Bronchial epithelial cell (primary cell): ENCODE measurements at places on chromosomes 7 and 10. TPM values are rescaled to one million over a fixed set of nuclear protein-coding genes. Genes with fewer than 3 reads are reported as not detected.

SLC16A9 gene
- 2.9 and 7.8 TPM in 2 replicates for total RNA-seq

SOSTDC1 gene
- not detected in 2 replicates for total RNA-seq

NPC1L1 gene
- under 0.01 TPM in 2 replicates for total RNA-seq

A1CF gene
- total RNA-seq, result not detected in 2 replicates

CCDC126 gene
- total RNA-seq, result 11.1 and 12.7 TPM in 2 replicates

MUC3A gene
- under 0.01 TPM in 1 of 2 replicates, not detected in the other for total RNA-seq

DNA sequence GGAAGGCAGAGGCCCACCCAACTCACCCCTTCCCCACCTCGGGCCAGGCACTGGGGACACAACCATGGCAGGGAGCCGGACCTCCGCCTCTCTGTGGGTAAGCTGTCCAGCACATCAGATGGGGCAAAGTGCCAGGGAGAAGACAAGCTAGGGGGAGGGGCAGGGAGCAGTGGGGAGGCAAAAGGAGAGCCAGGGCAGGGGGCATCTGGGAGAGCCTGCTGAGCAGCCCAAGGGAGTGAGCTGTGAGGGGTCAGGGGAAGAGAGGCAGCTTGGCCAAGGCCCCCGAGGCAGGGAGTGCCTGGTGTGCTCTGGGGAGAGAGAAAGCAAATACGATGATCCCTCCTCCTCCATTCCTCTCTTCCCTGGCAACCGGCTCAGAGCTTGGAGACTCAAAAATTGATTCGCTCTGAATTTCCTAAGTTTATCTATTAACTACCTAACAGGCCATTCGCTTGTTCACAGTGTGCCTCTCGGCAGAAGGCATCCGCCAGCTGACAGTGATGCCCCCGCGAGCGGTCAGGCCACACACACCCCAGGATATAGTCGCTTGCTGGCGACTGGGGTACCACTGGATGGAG, 4.5 kb downstream of the CAMK2B start:
- DNase-seq, result no peak

- no peak for DNase-seq
These were observed 46.9 kb downstream of the ZNRF2 start for GRCh38 chr7:30331338-30331737.

DNA sequence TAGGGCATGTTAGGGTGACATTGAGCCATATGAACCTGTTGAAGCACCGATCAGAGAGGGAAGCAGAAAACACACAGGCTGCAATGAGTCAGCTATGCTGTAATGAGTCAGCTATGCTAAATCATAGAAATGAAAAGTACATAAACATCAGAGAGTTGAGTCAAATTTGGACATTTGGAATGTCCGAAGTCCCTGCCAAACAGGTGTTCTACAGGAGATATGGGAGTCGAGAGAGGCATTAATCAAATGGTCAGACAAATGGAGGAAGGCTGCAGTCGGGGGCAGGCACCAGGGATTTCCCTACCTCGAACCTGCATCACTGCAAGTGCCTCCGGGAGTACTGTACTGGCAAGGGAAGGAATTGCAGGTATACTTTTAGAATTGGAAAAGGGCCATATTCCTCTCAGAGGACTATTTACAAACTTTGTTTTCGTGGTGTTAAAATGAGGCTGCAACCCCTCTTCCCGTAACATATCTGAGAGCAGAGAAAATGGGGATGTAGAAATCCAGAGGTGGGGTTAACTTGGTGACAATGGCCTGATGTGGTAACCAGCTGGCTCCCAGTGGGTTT, 8.8 kb upstream of the ZC3HAV1 start:
- DNase-seq, result peak; percentile 95

DNA sequence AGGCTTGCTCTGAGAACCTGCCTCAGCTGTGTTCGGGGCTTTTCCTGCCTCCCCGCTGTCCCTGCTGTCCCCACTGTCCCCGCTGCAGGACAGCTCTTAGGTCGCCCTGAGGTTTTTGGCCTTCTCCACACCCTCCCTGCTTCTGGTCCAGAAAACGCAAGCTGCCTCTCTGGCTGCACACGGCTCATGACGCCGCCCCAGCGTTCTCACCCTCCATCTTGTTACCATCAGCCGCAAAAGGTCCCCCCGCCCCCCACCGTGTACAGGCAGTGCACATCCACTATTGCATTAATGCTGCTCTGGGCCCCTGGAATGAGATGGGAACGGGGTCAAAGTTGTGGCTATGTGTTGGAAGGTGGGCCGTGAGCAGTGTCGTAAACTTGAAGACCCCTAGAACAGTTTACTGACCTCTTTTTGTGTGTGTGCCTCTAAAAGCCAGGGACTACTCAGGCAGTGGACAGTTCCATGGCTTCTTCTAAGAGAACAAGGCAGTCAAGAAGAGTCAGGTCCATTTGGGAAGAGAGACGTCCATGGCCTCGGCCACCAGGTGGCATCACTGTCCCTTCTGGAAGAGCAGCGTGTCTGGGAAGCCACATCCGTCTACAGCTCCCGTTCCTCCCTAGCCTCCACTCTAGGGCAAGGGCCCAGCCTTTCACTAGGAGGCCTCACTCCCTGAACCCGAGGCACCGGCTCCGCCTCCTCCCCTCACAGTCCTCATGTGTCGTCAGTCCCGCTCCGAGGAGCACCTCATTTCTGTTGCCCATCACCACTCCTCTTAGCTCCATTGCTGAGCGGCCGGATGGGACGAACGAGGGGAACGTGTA, 38.5 kb upstream of the MKRN1 start:
- DNase-seq, result peak; percentile 79

DNA sequence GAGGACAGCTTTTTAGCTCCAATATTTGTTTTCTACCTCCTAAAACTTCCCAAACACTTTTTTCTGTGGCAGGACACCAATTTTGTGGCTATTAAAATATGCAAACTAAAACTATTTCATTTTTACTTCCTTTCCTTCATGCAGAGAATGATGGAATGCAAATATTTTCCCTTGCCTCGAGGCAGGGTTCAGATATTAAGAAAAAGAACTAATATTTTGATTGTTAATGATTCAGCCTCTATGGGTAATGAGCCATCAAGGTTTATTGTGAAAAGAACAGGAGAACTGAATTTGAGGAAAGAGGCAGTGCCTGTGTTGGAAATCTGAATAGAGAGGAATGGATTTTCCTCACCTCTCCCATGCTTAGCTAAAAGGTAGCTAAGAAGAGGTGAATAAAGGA, 43.1 kb upstream of the CASD1 start:
- DNase-seq, result no peak

DNA sequence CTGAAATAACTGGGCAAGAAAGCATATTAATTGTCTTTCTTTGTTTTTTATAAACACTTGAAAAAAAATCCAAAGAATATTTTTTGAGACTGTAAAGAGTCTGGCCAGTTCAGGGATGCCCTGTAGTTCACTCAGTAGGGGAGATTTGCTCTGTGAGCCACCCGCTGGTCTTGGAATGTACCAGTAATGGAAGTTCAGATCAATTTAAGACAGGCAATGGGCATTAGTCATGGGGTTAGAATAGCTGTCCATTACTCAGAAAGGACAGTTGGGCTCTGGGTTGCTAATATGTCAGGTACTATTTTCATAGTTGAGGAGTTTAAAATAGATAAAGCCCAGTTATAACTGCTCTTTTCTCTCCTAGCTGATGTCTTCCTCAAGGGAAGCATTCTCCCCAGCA, 38.7 kb downstream of the A1CF start:
- DNase-seq, result peak; percentile 22
